ENCODE measurements at places on chromosomes 1 and 21.

DNA sequence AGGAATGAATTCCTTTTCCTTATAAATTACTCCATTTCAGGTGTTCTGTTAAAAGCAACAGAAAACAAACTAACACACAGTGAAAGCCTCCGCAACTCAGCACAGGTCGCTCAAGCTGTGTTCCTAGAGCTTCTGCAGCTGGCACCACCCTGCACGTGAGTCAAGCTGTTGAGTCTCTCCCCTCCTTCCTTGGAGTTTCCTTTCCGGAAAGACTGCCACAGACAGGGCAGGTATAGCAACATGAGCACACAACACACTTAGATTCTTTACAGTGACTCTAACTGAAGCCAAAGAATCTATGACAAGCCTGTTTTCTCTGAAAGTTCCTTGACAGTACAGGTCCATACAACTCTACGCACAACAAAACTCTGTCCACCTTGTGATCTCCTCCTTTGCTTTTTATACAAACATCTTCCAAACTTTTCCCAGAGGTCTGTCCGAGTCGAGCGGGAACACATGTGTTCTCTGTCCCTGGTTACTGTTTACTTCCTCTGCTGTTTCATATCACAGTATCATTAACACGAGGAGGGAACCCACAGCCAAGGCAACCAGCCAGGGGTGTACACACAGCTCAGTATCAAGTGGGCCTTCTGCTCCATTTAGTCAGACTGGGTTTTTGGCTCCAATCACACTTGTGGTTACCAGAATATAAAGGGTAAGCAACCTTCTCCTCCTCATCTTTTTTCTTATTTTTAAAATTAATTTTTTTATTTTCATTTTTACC lies 38.7 kb upstream of the DESI2 start:
- no peak for DNase-seq

GRCh38 chr1:228737601-228738041 lies 2.3 kb downstream of the RHOU start:
- DNase-seq, result no peak

GRCh38 chr1:30255111-30255724 lies 468.2 kb downstream of the MATN1 start:
- DNase-seq, result no peak

- DNase-seq, result peak; percentile 23
These were observed 2.3 kb downstream of the C1orf87 start for GRCh38 chr1:60071296-60071695.

DNA sequence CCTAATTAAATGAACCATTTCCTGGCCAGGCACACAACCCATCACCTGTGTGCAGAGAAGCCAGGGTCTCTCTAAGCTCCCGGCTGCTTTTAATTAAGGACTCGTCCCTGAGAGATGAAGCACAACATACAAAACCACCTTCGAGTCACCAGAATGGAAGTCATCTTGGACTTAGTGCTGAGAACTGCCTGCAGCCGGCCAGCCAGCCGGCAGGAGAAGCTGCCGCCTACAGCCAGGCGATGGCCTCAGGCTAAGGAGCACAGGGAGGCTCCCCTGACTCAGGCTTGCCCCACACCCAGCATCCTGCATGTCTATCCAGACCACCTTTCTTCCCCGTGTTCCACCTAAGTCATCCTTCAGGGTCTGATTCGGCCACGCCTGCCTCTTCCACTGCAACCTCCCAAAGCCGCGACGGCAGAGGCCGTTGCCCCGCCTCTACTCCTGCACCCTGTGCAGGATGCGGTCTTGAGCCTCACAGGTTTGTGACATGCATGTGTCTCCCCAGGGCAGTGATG lies 83.6 kb downstream of the SLC66A1 start:
- peak; percentile 68 for DNase-seq

GRCh38 chr21:26572702-26573381 lies at the start of gene CYYR1:
Gene CYYR1 (minus strand): TSS chr21:26573286. CDS start chr21:26572940, 346 bp downstream.
- peak; percentile 8 for DNase-seq

DNA sequence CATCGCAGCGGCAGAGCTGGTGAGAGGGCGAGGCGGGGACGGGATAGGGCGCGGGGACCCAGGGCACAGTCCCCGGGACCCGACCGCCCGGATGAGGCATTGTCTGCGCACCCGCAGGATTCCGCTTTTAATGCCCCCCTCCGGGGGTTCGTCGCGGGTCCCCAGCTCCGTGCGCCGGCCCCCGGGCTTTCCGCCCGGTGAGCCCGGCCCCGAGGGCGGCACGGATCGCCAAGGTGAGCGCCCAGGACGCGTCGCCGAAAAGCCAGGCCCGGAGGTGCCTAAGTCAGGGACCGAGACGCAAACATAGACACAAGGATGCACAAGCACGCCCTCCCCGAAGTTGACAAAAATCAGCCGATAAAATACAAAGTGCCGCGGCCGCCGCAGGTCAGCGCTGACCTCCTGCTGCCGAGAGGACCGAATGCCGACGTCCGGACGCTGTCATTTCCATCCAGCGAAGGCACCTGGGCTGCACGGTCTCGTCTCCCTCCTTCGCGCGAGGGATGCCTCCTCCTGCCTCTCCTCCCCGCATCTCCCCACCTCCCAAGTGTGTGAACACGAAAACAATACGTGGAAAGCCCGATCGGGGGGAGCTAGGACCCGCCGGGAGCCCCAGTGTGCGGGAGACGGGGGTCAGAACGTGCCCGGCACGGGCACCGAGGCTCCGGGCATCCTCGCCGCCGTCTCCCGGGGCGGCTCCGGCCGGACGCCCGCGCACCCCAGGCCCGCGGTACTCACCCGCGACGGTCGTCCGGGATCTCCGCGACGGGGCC lies 101.1 kb upstream of the SOD1 start:
- no peak for DNase-seq

- peak; percentile 87 for DNase-seq
These were observed 275.5 kb upstream of the FMN2 start for GRCh38 chr1:239816081-239816782.

DNA sequence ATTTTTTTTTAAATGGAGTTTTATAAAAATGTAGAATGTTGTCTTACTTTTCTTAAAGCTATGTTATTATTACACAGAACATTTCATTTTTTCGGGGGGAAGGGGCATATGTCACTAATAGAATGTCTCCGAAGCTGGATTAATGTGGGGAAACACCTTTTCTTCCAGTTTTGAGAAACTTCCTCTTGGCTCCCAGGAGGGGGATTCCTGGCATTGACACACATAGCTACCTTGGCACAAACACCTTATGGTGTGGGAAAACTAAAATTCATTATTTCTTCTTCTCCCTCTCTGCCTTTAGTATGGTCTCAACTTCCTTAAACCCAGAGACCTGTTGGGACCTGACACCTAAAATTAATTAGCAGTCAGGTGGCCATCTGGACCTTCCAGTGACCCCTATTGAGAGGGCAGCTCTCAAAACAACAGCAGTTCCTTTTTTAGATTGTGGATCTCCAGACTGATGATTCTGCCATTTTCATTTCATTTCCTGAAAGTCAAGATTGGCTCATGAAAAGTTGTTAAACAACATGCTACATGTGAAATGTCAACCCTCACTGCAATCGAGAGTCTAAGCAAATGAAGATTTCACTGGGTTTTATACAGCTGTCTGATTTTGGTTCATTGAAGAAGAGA lies 70.1 kb upstream of the EDEM3 start:
- no peak for DNase-seq

- no peak for DNase-seq
These were observed 20.9 kb downstream of the S1PR1 start for GRCh38 chr1:101257500-101258325.

GRCh38 chr21:40689217-40689616 lies 157.7 kb downstream of the DSCAM start:
- DNase-seq, result no peak

DNA sequence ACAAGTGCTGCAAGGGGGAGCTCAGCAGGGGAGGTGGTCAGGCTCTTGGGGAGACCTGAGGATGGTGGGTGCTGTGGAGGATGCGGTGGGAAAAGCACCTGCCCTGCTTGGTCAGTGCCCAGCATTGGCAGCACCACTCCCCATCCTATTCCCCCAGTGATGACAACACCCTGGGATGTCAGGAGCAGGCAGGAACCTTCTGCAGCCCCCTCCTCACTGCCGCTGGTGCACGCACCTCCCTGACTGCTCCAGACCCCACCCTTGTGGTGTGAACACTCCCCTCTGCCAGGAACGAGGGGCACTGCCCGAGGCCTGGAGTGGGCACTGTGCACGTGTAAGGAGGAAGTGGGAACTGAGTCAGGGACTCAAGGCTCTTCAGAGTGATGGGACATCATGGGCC lies 12.5 kb downstream of the TMPRSS3 start:
- DNase-seq, result no peak

GRCh38 chr1:109239409-109240068 lies 9.8 kb upstream of the CELSR2 start:
- DNase-seq, result peak; percentile 44

DNA sequence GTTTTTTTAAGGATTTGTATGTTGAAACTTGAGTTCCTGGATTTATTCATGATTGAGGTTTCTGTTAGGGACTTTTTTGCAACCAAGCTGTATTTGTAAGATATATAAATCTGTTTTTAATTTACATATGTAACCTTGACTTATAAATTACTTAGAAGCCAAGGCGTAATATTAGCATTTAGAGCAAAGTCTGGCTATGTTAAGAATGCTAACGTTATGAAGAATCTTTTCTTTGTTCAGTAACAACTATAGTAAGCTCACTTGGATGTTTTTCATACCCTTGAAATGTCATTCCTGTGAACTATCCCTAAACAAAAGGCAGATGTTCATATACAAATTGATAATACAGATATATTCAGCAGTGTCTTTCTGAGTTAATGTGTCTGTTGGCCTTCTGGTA lies 155.3 kb downstream of the MAGI3 start:
- peak; percentile 61 for DNase-seq

DNA sequence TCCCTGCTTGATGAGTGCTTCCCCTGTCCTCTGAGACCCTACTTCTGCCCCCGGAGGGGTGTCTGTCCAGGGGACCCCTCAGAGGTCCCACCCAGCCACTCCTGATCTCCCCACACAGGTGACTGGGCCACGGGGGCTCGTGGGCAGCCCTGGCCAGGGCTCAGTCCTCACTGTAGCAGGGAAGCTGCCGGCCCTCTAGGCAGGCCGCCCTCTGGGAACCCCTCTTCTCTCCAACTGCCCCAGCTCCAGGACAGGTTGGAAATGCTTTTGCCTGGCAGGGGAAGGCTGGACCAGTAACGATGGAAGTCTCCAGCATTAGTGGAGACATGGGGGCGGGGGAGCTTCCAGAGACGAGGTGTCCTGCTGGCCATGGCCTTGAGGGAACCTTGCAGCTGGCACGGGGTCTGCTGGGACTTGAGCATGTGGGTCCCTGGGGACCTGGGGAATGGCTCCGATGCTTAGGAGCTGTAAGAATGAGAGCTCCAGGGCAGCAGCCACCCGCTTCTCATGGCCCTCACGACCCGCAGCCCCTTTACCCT lies 3.1 kb upstream of the FNDC10 start:
- DNase-seq, result no peak

DNA sequence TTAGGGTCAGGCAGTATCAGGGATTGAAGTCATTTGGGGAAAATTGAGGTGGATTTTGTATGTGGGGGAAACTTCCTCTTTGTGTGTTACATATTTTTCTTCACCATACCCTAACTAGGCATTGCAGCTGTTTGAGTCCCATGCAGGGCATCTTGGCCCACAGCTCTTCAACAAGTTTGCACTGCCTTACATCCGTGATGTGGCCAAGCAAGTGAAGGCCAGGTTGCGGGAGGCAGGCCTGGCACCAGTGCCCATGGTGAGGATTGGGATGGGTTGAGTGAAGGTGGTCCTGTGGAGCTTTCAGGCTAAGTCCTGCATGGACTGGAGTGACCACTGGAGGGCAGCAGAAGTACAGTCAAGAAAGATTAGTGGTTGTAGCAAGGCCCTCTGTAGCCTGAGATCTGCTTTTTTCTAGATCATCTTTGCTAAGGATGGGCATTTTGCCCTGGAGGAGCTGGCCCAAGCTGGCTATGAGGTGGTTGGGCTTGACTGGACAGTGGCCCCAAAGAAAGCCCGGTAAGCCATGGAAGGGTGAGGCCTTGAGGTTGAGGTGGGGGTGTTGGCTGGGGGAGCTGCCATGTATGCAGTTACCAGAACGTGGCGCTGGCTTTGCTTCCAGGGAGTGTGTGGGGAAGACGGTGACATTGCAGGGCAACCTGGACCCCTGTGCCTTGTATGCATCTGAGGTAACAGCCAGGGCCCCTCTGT lies 2.4 kb downstream of the UROD start:
- DNase-seq, result peak; percentile 81

DNA sequence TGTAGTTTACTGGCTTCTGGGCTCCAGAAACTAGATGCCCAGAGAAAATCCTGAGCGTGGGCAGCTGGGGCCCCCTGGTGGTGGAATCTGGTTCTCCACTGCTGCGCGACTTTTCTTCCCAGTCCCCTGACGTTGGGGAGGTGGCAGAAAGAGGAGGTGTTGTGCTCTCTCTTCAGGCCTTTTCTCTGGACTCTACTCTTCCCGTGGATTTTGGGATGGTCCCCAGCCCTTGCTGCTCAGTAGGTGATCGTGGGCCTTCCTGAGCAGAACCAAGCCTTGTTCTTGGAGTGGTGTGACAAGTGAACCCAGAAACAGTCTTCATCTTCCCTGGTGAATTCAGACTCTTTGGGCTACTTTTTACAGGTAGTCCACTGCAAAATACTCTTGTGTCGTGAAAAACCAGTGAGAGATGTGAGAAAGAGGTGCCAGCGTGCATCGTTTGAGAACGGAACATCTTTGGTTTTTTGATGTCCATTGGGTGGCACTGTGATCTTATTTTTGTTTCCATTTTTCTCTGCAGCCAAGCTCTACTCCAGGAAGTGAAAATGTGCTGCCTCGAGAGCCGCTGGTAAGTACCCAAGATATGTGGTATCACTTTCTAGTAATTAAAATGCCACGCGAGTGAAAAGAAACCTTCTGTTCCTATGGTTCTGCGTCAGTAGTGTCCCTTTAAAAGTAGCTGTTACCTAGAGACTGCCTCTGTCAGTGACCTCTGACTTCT lies 20.2 kb downstream of the PEX14 start:
- peak; percentile 53 for DNase-seq

DNA sequence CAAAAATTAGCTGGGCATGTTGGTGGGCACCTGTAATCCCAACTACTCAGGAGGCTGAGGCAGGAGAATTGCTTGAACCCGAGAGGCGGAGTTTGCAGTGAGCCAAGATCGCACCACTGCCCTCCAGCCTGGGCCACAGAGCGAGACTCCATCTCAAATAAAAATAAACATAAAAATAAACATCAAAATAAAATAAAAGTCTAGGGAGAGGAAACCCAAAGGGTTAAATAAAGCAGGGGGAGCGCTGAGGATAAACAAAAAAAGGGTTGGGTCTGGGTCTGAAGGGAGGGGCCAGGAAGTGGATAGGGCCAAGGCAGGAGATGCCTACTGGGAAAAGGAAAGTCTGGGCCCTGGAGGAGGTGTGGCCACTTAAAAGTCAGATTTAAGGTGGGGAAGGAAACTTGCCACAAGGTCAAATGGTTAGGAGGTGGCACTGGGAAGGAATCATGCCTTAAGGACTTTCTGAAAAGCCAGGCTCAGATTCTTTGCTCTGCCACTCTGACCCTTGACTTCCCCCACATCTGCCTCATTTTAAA lies 150.0 kb downstream of the ADSS2 start:
- no peak for DNase-seq

DNA sequence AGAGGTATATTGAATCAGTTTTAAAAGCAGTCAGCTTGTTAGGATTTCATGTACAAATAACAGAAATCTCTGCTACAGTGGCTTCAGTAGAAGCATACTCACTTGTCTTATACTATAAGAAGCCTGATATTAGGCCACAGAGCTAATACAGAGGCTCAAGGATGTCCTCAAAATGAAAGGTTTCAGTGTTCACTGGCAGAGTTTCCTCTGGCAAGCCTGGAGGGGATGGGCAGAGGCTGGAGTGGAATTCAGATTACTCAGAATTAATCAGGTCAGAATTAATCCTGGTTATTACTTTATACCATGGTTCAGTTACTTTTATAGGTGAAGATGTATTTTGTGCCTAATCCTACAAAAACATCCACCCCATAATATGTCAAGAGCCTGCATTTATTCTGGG lies 520.5 kb downstream of the USP25 start:
- no peak for DNase-seq

All from fibroblast of upper back skin (primary cell).